Posterior vena cava (tissue), 2 donors: ENCODE measurements at places on chromosomes 5 and 9.

DNA sequence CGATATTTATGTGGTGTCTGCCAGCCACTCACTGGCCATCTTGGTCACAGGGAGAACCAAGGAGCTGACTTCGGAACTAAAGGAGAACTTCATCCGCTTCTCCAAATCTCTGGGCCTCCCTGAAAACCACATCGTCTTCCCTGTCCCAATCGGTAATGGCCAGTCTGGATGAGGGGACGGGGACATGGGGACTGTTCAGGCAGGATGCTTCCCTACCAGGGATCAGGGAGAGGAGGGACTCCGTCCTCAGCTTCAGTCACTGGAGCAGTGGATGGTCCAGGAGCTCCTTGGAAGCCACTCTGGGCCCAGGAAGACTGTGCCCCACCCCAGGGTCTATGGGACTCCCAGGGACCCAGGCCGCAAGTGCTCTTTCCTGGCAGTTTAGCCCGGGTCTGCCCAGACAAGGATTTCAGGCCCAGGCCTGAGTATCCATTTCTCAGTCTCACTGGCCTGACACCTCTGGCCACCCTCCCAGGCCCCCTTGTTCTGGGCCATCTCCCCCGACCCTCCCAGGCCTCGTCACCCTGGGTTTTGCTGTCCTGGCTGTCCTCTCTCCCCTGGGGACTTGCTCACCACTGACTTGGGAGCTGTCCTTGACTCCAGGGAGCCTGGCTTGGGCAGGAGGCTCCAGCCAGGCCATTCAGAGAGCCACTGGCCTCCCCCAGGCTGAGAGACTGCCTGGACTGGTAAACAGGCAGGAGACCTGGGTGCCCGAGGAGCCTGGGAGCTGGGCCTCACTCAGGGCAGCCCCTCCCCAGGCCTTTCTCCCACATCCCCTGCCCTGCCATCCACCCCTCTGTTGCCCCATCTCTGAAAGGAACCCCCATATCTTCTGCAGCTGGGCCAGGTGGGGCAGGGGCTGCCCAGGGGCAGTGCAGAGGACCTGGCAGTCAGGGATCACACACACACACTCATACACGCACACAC, 3.1 kb downstream of the LCN2 start:
- peak; percentile 56 for DNase-seq

- DNase-seq = peak; percentile 24
Observed at GRCh38 chr9:93895535-93895934, 59.6 kb downstream of the BARX1 start.

- DNase-seq = no peak
Observed at GRCh38 chr5:173452119-173452905, 124.1 kb upstream of the STC2 start.

DNA sequence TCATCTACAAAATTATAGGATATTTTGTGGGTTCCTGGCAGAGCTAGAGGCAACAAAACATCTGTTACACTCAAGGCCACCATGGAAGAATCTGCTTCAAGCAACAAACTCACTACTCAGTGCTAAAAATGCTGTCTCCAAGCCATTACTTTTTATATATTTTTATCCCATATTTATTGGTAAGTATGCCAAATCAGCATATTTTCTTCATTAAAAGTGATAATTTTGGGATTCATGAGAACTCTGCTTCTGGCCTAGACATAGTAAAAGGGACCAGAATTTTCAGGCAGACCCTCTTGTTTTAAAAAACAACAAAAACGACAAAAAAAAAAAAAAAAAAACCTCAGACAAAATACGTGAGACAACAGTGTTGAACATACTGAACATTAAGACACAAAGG, 236.0 kb downstream of the EDIL3 start:
- no peak for DNase-seq

GRCh38 chr9:132631280-132631679, 38.5 kb downstream of the DDX31 start:
- no peak for DNase-seq

GRCh38 chr9:112074250-112075008, 100.7 kb downstream of the SUSD1 start:
- no peak for DNase-seq

GRCh38 chr5:32042551-32042961, 131.6 kb downstream of the GOLPH3 start:
- DNase-seq = no peak

GRCh38 chr5:126883564-126884245, 106.8 kb downstream of the LMNB1 start:
- DNase-seq = no peak

DNA sequence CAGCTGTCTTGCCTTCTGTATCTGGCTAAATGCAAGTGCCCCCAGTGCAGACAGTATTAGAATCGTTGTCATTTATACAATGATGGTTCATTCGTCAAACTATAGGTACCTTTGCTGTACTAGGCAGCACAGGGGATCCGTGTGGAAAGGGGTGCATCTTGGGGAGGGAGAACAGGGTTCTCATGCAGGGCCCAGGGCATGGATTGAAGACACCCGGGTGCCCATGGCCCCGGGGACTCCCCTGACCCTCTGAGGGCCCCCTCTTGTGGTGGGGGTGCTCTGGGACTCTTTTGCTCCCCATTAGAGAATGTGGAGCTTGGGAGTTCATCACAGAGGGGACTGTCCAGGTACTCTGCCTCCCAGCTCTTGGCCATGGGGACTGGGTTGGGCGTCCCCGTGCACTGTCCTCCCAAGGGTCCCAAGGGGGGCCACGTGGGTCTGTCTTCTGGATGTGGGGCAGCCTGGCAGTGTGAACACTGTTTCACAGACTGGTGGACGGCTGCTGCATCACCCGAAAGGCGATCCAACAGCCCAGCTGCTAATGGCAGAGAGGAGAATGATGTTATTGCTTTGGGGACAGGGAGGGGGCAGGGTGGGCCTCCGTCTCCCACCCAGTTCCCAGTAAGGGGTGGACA, 36.9 kb upstream of the RXRA start:
- no peak for DNase-seq

GRCh38 chr9:68482548-68482947, 58.1 kb downstream of the TMEM252 start:
- DNase-seq = no peak

DNA sequence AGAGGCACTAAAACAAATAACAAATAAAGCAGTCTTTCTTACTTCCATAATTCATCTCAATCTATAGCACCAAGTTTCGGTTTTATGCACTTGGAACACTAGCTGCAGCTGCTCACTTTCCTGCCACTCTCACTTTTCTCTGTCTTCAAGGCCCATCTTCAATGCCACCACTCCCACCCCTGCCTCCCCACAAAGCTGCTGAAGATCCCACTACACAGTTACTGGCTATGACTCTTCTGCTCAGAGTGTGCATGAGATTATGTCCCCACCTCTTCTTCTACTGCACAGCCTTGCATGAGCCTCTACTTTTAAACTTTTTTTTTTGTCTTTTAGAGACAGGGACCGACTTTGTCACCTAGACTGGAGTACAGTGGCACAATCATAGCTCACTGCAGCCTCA, 77.4 kb downstream of the SAXO1 start:
- DNase-seq = no peak

- DNase-seq = peak; percentile 86
Observed at GRCh38 chr9:137606005-137606621, 627 bp downstream of the ARRDC1 start.

- peak; percentile 52 for DNase-seq
Observed at GRCh38 chr9:136762221-136762691, 2.1 kb downstream of the LCN15 start.

DNA sequence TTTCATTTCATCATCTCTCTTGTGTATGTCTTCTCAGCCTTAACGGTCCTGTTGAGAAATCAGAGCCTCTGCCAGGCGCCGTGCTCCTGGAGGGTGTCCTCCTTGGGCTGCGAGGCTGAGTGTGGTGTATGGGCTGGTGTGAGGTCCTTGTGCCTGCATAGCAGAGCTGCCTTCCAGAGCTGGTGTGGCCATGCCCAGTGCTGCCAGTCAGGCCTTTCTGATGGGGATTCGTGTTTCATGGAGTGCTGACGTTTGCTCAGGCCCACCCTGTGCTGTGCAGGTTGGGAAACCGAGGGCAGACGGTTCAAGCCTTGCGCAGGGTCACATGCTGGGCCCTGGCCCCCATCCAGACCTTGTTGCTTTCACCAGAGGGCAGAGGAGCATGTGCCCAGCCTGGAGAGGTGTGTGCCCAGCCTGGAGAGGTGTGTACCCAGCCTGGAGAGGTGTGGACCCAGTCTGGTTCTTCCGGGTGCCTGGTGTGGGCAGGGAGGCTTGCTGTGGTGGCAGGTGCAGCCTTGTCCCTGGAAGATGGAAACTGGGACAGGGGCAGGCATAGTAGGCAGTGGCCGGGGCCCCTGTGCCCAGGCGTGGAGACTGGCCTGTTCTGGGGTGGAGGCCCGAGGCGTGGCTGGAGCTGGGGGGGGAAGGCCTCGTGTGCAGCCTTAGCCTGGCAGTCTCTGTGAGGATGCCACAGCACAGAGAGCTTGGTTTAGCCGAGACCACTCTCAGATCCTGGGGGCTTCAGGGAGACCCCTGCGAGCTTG, 84.0 kb downstream of the RXRA start:
- DNase-seq = no peak

GRCh38 chr5:165258197-165258771, 1752.9 kb downstream of the MAT2B start:
- no peak for DNase-seq

DNA sequence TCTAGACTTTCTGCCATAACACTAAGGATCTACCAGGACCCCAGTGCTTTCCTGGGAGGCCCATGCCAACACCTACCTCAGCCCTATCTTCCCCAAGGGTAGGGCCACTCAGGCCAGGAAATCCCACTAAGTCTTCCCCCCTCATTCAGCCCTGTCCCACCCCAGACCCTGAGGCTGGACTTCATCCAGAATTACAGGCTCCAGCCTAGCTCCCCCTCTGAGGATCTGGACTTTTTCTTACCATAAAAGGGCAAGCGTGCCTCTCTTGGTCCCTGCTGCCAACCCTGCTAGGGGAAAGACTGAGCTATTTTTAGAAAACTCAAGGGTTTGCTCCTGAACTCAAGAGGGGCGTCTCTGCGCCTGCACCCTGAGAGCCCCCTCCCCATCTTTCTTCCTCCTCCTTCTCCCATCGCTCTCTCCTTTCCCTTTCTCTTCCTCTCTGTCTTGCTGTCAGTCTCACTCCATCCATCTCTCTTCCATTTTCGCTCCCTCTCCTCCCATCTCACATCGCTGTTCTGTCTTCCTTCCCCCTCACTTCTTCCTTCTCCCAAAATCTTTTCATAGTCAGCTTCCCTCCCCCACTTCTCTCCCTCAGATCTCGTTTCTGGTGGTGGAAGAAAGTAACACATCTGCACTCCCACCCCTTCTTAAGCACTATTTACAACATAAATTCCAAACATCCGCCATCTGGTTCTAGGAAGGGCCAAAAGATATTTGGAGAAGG, 38.1 kb upstream of the IL17B start:
- DNase-seq = peak; percentile 67

DNA sequence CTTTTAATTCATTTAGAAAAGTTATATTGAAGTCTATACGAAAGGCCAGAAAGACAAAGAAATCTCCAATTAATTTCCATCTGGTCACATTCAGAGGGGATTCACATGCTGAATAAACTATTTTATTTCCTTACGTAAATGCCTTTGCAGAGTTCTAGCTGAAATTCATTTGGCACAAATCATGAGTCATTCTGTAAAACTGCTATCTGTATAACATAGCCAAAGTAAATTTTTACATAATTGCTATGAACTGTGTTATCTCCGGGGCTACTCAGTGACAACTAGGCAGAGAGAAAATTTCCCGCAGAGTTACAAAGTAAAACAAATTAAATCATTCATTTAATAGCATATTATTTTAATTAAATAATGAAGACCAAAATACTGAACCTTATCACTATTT, 463.2 kb upstream of the ADAMTS16 start:
- DNase-seq = no peak

GRCh38 chr5:8192840-8193239, 323.9 kb downstream of the MTRR start:
- DNase-seq = no peak

DNA sequence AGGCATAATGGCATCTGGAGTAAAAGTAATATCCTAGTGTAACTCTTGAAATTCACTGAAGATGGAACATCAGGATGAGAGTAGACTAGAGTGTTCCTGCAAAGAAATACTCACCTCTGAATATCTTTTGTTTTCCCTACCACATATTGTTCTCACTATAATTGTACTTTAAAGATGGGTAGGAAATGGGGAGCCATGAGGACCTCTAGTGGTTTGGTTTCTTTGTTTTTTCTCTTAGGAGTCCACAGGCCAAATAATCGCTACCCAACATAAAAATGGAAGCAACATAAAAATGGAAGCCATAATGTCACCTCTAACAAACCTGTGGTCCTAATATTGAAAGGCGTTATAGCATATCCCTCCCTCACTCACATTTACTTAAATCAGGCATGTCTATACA, 2375.8 kb downstream of the MAT2B start:
- no peak for DNase-seq

DNA sequence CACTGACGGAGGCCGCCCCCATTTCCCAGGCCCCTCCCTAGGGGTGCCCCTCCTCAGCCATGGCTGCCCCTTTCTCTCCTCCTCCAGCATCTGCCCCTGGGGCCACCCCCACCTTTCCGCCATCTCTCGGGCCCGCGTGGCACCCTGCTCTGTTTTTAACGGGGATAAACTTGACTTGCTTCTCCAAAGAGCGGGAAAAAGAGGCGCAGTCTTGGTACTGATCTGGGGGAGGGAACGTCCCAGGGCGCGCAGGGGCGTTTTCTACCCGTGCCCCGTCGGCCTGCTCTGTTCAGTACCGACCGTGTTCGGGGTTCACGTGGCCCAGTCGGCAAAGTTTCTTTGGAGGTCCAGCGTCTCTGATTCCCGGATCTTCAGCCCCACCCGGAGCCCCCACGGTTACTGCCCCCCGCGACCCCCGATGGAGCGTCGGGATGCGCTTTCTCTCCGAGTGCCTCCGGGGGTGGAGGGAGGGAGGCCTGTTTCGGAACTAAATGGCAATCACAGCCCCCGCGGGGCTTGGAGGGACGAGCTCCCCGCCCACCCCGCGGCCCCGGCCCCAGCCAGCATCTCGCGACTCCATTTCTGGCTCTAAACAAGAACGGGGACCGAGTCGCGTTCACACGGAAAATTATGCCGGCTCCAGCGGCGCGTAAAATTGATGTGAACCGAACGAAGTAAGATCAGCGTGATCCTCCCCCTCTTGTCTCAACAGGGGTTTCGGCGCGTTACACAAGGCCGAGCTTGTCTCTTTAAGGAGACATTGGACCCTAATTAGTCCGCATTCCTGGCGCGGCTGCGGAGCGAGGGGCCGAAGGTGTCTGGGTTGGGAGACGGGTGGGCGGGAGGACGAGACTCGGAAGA, 1.1 kb upstream of the TLE4 start:
- DNase-seq = peak; percentile 89

DNA sequence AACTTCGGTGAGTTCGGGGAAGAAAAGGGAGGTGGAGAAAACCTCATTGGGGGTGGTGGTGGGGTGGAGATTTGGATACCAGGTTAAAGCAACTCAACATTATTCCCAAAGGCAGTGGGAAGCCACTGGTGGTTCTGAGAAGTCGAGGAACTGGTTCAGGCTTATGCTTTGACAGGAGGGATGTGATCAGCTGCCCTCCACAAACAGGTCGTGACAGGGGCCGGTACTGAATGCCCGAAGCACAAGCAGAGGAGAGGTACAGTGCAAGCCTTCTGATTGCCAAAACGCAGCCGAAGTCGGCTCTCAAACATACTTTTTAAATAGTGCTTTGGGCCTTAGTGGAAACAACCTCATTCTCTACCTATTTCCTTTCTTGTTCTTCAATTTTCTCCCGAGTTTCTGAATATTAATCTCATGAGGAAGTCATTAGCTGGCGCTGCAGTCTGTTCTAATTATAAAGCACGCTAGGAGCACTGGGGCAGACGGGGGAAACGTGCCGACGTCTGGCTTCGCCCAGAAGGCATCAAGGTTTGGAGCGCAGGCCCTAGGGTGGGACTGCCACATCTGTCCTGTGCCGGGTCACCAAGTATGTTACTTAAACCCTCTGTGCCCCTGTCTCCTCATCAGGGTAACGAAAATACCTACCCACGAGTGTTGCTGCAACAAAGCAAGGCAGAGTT, 27.3 kb downstream of the SHB start:
- DNase-seq = no peak
